ENCODE measurements at places on chromosomes 16 and 17.

- no peak for DNase-seq
Measured at GRCh38 chr16:84559311-84559932, 55.0 kb upstream of the MEAK7 start.

DNA sequence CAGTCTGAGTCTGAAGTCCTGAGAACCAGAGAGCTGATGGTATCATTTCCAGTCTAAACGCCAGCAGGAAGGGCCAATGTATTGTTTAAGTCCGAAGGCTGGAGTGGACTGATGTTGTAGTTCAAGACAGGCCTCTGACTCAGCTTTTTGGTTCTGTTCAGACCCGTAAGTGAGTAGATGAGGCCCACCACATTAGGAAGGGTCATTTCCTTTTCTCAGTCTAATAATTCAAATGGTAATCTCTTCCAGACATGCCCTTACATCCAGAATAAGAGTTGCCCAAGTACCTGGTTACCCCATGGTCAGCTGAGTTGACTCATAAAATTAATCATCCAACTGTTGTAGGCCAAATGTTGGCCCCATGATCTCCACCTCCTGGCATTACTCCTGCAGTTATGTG is 442.6 kb upstream of the HSBP1 start:
- no peak for DNase-seq

DNA sequence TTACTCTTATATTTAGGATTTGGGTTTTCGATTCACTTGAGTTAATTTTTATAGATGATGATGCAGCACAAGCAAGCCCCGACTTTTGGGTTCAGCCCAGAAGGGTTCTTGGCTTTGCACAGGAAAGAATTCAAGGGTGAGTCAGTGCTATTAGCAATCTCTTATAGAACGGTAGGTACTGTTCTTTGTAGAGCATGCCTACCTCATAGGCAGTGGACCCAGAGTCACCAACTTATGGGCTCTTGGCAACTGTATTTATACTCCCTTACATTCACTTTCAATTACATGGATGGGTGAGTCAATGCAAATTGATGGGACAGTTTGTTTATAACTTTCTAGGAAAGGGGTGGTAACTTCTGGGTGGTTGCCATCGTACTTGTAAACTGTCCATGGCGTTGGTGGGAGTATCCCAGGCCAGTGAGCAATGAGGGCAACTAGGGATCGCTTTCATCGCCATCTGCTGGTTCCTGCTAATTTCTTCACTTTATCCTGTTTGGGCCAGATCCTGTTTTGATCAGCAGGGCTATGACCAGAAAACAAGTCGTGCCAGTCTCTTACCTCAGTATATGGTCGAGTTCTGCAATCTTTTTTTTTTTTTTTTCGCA is 362.6 kb downstream of the CNTNAP4 start:
- no peak for DNase-seq

DNA sequence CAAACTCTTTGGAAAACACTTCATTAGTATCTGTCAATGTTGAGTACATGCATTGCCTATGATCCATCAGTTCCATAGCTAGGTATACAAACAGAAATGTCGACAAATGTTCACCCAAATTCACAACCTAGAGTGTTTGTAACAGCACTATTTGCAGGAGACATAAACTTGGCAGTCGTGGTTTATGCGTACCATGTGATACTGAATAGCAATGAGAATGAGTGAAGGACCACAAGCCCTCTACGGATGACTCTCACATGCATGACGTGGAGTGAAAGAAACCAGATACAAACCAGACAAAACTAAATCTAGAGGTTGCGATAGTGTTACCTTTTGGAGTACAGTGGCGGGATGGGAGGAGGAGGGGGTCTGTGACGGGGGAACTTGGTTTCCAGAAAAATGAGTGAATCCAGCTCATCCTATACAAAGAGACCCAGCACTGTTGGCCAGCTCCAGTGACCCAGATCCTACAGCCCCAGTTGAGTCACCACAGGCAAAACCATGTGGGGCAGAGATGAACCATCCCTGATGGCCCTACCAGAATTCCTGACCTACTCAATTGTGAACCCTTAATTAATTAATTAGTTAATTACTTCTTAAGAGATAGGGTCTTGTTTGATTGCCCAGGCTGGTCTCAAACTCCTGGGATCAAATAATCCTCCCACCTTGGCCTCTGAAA is 15.9 kb upstream of the ULK2 start:
- no peak for DNase-seq

- DNase-seq: no peak
Measured at GRCh38 chr16:5768445-5768844, 670.9 kb upstream of the EEF2KMT start.
